ENCODE measurements at places on chromosomes 1 and 21.
A peak's percentile ranks its signal among the peaks of the same experiment; 100 is the strongest.

DNA sequence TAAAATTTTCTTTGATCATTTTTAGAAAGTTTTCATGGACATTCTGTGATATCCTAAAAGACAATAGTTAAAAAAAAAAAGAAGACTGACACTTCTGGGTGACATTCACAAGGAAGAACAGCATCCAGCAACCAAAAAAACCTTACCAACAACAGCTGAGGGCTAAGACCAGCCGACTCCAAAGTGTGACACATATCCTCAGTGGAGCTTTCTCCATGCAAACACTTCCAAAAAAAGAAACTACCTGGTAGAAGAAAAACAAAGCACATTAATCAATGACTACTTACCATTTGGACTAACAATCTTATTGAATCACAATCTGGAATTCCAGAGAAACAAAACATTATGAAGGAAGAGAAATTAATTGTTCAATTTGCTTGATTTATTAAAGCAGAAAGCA lies 88.2 kb downstream of the IARS2 start:
- no peak for DNase-seq

DNA sequence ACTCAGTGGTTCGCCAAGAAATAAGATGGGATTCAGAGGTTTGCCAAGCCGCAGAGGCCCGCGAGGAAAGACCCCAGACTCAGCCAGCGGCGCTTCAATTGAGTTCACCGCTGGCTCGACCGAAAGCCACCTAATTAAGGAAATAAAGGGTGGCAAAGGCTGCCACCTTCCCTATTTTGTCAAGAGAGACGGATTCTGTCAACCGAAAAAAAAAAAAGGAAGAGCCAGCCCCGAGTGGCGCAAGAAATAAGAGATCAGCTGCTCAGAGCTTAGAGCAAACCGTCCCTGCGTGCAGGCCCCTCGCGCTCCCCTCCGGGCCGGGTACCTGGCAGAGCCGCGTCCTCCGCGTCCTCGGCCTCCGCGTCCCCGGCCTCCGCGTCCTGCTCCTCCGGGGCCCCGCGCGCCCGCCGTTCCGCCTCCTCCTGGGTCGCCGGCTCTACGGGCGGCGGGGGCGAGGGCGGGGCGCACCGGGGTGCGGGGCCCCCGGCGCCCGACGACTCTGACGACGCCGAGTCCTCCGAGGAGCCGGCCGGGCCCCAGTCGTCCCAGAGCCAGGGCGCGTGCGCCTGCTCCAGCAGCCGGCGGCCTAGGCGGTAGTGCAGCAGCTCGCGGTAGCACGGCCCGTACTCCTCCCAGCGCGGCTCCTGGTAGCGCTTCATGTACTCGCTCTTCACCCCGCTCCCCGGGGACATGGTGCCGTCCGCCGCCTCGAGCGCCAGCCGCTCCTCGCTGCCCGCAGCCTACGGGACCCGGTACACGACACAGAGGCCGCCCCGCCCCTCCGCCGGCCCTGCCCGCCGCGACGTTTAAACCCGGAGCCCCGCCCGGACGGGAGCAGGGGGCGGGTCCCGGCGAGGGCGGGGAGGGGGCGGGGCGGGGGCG lies 832 bp downstream of the CCSAP start:
- DNase-seq: peak; percentile 65

- no peak for DNase-seq
Measured at GRCh38 chr1:207173396-207173795, 69.4 kb downstream of the C4BPA start.

- DNase-seq: no peak
Measured at GRCh38 chr1:39310015-39310414, 105.5 kb downstream of the MACF1 start.

DNA sequence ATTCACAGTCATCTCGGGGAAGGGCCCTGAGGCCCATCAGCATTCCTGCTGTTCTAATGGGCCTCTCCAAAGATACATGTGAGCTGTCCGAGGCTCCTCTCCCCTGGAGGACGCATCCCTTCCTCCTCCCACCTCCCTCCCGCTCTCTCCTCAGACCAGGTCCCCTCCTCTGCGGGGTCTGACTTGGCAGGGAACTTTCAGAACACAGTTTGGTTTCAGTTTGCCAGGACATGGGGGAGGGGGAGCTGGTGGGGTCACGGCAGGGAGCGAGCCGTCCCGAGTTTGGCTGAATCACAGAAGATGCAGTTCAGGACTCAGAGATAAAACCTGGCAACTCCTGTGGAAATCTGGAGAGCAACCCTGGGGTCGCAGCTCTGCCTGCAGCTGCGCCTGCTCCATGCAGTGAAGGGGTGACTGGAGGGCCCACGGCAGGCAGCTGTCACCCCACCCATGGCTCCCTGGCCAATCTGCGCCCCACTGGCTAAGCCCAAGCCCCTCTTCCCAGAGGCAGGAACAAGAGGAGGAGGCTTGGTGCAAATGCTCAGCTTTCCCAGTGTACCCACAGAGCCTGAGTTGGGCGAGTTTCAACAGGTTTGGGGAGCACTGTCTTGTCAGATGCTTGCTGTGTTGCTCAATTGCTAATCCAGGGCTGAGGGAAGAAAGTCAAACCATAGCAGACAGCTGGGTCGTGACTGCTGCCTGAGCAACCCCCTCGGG lies 5.7 kb downstream of the WNT4 start:
- no peak for DNase-seq

GRCh38 chr1:236204039-236204438 lies 61.7 kb downstream of the GPR137B start:
- no peak for DNase-seq

Data from stimulated activated CD8-positive, alpha-beta memory T cell treated with anti-CD3 and anti-CD28 coated beads, Interleukin-4, amount 100 ng/mL, for 1 hour (primary cell).